IMR-90 (cell line): ENCODE measurements at places on chromosomes 2 and 18. TPM values are rescaled to one million over a fixed set of nuclear protein-coding genes. Genes with fewer than 3 reads are reported as not detected.

Gene KLHL41
- 0.18 and 0.28 TPM in 2 replicates for total RNA-seq

Gene CPO
- not detected in 2 replicates for total RNA-seq

Gene FOXI3
- not detected in 2 replicates for total RNA-seq

Gene SAG
- not detected in 2 replicates for total RNA-seq

Gene CTNNA2
- not detected in 2 replicates for total RNA-seq

Gene EPHA4
- 111 and 132 TPM in 2 replicates for total RNA-seq

Gene AGXT
- not detected in 2 replicates for total RNA-seq

Gene HNMT
- 12.2 and 14.2 TPM in 2 replicates for total RNA-seq

Gene DLGAP1
- total RNA-seq = under 0.01 TPM in 1 of 2 replicates, not detected in the other

Gene SETBP1
- total RNA-seq = 0.28 and 0.36 TPM in 2 replicates

Gene SERPINB13
- not detected in 2 replicates for total RNA-seq

Gene IL36A
- total RNA-seq = not detected in 2 replicates

Gene CNTNAP5
- not detected in 2 replicates for total RNA-seq

Gene LDLRAD4
- not detected in 2 replicates for total RNA-seq

Gene HOXD12
- total RNA-seq = not detected in 2 replicates

Gene CCDC68
- total RNA-seq = 0.54 and 1.4 TPM in 2 replicates

Gene ING5
- 16.7 and 38.9 TPM in 2 replicates for total RNA-seq

Gene TNFRSF11A
- total RNA-seq = under 0.01 TPM in 1 of 2 replicates, not detected in the other

Gene UGGT1
- total RNA-seq = 71.3 and 100.0 TPM in 2 replicates

Gene DYNAP
- not detected in 2 replicates for total RNA-seq

Gene NDUFAF7
- 9.9 and 12.8 TPM in 2 replicates for total RNA-seq

Gene TIGD1
- 2.7 and 2.8 TPM in 2 replicates for total RNA-seq

Gene CENPA
- total RNA-seq = 7.7 and 10.0 TPM in 2 replicates

Gene B3GNT7
- under 0.01 TPM in 2 replicates for total RNA-seq

Gene LAMA1
- 10.9 and 11.4 TPM in 2 replicates for total RNA-seq

Gene MAP4K3
- 32.6 and 48.3 TPM in 2 replicates for total RNA-seq

Gene MDH1B
- total RNA-seq = 0.54 and 0.56 TPM in 2 replicates

Gene RUFY4
- total RNA-seq = not detected in 2 replicates

Gene COL5A2
- 235 and 257 TPM in 2 replicates for total RNA-seq

Gene GBX2
- total RNA-seq = not detected in 2 replicates

Gene CYS1
- total RNA-seq = under 0.01 and 0.28 TPM in 2 replicates

Gene FN1
- 7,693 and 8,243 TPM in 2 replicates for total RNA-seq

Gene ABCG5
- total RNA-seq = not detected in 2 replicates

Gene ALPI
- total RNA-seq = not detected in 2 replicates

Gene ANO7
- 0.36 and 0.56 TPM in 2 replicates for total RNA-seq

Gene CYP1B1
- 1.1 and 1.9 TPM in 2 replicates for total RNA-seq
